ENCODE measurements at places on chromosomes 4 and X.

- no peak for DNase-seq
Observed at GRCh38 chr4:183211533-183211932, 108.5 kb downstream of the CLDN22 start.

GRCh38 chr4:7347981-7348380, 86.7 kb downstream of the PSAPL1 start:
- DNase-seq = no peak

- DNase-seq = no peak
Observed at GRCh38 chr4:177508662-177509061, 66.4 kb upstream of the AGA start.

DNA sequence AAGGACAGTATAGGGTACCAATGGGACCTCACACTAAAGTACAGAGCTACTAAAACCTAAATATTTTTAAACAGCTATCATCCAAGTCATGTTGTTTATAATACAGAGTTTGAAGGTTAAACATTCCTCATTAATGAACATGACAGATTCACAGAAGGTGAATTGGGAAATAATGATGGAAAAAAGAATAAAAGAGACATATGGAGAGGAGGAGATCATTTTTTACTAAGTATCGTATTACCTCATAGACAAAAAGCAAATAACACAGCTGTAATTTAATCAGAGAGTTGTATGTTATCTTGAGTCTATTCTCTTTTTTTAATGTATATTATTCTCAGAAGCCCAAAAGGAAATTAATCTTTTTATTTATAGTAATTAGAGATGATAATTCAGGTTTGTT, 7.9 kb downstream of the PLK4 start:
- DNase-seq = no peak

GRCh38 chr4:130172156-130172555, 1076.2 kb downstream of the C4orf33 start:
- no peak for DNase-seq

- DNase-seq = peak; percentile 1
Observed at GRCh38 chrX:64894454-64895038, 81.7 kb downstream of the ZC4H2 start.

GRCh38 chrX:95059909-95060308, 1385.9 kb downstream of the FAM133A start:
- no peak for DNase-seq

DNA sequence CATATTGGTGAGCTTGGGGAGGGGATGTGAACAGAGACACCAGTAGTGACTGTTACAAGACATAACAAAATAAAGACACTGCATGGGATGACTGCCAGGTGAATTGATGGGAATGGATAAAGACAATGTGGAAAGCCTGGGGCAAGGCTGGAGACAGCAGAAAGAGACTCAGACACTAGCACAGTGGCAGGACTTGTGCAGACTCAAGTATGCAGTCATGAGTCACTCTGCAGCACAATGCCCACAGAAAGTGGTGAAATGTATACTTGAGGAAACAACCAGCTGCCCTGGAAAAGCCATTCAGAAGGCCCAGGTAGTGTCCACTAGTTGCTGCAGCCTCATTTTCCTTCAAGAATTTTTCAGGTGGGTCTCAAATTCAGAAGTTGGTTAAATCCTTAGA, 452.3 kb downstream of the MID1IP1 start:
- DNase-seq = no peak

- no peak for DNase-seq
Observed at GRCh38 chrX:130482871-130483270, 81.1 kb downstream of the RBMX2 start.

Data from stimulated activated CD4-positive, alpha-beta T cell treated with anti-CD3 and anti-CD28 coated beads, Interleukin-1b, Interleukin-23, amount 100 ng/mL, for 24 hours (primary cell).